Body of pancreas (tissue), 4 donors: ENCODE measurements at places on chromosomes 6 and 20. TPM values are rescaled to one million over a fixed set of nuclear protein-coding genes. Genes with fewer than 3 reads are reported as not detected.

DNA sequence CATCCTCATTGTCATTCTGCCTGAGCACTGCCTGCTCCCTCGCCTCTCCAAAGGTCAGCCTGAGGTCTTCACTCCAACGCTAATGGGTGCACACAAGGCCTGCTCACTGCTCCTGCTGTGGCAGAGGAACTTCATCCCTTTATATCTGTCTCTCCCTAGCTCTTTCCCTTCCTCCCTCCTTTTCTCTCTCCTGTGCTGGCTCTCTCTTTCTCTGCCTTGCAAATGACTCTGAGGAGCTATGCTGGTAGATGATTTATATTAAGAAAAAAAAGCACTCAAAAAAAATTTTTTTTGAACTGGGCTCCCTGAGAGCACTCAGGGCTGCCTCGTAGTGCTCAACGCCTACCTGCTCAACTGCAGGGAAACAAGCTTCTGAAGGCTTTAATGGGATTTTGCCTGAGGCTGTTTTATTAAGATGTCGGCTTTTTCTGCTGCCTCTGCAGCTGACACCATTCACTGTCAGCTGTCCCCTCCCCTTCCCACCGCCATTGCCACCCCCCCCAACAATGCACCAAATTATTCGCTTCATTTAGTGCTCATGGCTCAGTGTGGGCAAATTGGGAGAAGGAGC, 137.7 kb upstream of the DEFB112 start:
- H3K4me3 ChIP-seq: no peak overlapping the region
- H3K4me1 ChIP-seq: no peaks in the 10 kb centered on the region
- DNase-seq: no peak
- no peaks in the 10 kb centered on the region for H3K27me3 ChIP-seq

DNA sequence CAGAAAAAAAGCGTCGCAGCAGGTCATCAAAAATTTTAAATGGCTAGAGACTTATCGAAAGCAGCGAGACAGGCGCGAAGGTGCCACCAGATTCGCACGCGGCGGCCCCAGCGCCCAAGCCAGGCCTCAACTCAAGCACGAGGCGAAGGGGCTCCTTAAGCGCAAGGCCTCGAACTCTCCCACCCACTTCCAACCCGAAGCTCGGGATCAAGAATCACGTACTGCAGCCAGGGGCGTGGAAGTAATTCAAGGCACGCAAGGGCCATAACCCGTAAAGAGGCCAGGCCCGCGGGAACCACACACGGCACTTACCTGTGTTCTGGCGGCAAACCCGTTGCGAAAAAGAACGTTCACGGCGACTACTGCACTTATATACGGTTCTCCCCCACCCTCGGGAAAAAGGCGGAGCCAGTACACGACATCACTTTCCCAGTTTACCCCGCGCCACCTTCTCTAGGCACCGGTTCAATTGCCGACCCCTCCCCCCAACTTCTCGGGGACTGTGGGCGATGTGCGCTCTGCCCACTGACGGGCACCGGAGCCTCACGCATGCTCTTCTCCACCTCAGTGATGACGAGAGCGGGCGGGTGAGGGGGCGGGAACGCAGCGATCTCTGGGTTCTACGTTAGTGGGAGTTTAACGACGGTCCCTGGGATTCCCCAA, at the start of gene EEF1A1:
TSS of gene EEF1A1 (minus strand) at position 345 of the 663 bp plus-strand sequence. CDS start 1,006 bp downstream, outside the sequence.
- H3K4me3 ChIP-seq: peak within 1 kb of the TSS; percentile 92
- H3K4me1 ChIP-seq: peaks cover 53% of the 10 kb centered on the region
- H3K27ac ChIP-seq: peak within 1 kb of the TSS; percentile 100

GRCh38 chr20:47682028-47682783, 103.1 kb downstream of the SULF2 start:
- no peak overlapping the region for H3K27ac ChIP-seq
- H3K36me3 ChIP-seq: no peaks in the 10 kb centered on the region
- H3K27me3 ChIP-seq: no peaks in the 10 kb centered on the region
- no peaks in the 10 kb centered on the region for H3K4me1 ChIP-seq

DNA sequence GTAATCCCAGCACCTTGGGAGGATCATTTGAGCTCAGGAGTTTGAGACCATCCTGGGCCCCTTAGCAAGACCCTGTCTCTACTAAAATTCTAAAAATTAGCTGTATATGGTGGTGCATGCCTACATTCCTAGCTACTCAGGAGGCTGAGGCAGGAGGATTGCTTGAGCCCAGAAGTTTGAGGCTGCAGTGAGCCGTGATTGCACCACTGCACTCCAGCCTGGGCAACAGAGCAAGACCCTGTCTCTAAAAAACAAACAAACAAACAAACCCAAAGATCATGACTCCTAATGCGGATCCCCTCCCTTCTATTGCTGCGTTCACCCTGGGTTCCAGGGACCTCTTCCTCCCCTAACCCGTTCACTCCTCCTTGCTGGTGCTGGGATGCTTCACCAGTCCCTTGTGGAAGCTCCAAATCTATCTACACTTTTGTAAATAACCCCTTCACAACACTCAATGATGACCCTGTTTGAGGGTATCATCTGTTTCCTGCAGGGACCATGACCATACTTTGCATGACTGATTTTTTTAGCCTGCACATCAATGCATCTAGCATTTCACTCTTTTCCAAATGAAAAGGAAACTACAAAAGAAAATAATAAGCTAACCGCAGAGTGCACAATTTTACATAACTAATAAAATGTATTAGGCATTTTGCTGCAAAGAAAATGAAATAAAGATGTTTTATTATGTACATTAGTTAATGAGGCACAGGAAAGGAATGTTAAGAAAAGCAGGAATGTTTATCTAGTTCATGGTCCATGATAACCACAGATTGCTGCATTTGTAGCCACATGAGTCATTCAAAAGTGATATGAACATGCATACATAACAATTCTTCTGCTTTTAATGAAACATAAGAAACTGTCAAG, 30.5 kb upstream of the IPCEF1 start:
- no peaks in the 10 kb centered on the region for H3K36me3 ChIP-seq
- no peaks in the 10 kb centered on the region for H3K27me3 ChIP-seq
- no peak for DNase-seq
- no peak overlapping the region for H3K4me3 ChIP-seq
- no peak overlapping the region for H3K27ac ChIP-seq

Gene GLP1R
- 6.9 TPM for total RNA-seq
